ENCODE measurements at places on chromosomes 12 and 14. TPM values are rescaled to one million over a fixed set of nuclear protein-coding genes. Genes with fewer than 3 reads are reported as not detected.

DNA sequence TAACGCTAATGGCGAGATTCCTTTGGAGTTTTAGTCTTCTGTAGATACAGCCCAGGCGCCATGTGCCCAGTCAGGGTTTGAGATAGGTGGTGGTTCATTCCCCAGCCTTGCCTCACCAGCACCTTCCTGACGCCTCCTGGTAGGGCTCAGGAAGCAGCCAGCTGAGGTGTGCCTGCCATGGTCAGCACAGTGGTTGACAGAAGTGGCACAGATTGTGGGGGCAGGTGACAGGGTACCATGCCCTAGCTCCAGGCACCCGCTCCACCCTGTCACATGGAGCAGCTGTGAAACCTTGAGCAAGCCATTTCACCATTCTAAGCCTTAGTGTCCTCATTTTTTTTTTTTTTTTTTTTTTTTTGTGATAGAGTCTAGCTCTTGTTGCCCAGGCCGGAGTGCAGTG, 45.6 kb downstream of the EVL start:
- peaks cover 3% of the 10 kb centered on the region for H3K36me3 ChIP-seq
- H3K4me3 ChIP-seq, result no peak overlapping the region
- H3K27me3 ChIP-seq, result no peaks in the 10 kb centered on the region
- DNase-seq, result no peak

JAG2 gene
- 3.8 TPM for total RNA-seq

GRCh38 chr12:89179983-89180382, 172.3 kb downstream of the DUSP6 start:
- peaks cover 4% of the 10 kb centered on the region for H3K4me1 ChIP-seq
- no peak overlapping the region for H3K27ac ChIP-seq
- no peak overlapping the region for H3K4me3 ChIP-seq
- H3K27me3 ChIP-seq, result no peaks in the 10 kb centered on the region
- no peaks in the 10 kb centered on the region for H3K36me3 ChIP-seq

GRCh38 chr12:94535510-94535921, 75.8 kb upstream of the CEP83 start:
- H3K4me3 ChIP-seq, result no peak overlapping the region
- peak overlapping the region; percentile 84 for H3K27ac ChIP-seq
- peaks cover 31% of the 10 kb centered on the region for H3K4me1 ChIP-seq
- no peaks in the 10 kb centered on the region for H3K27me3 ChIP-seq
- H3K36me3 ChIP-seq, result no peaks in the 10 kb centered on the region

DNA sequence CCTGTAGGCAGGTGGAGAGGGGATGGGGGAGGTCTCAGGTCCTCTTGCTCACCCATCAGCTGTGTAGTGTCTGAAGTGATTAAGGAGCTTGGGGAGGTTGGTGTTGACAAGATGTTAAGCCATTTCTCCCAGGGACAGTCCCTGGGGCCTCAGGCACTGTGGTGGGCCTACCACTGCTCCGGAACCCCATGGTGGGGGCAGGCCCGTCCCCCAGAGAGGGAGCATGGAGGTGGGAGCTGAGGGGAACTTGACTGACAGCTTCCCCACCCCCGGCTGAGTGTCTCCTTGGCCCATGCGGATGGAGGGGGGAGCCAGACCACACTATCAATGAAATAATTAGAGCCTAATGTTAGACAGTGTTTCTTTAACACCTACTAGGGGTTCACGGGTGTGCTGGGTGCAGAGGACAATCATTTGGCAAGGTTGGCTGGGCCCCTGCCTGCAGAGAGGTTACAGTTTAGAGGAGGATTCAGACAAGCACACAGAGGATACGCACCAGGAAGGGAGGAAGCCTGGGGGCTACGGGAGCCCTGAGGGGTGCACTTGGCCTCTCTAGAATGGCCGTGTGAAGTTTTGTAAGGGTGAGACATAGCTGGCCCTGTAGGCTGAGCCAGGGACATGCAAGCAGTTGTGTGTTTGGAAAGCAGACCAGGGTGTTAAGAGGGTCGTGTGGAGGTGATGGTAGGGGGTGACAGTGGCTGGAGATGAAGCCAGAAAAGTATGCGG, 19.3 kb upstream of the KRT80 start:
- H3K27ac ChIP-seq, result no peak overlapping the region
- H3K36me3 ChIP-seq, result no peaks in the 10 kb centered on the region
- no peak overlapping the region for H3K4me3 ChIP-seq
- peaks cover 13% of the 10 kb centered on the region for H3K4me1 ChIP-seq
- H3K27me3 ChIP-seq, result peaks cover 28% of the 10 kb centered on the region
- DNase-seq, result no peak

DNA sequence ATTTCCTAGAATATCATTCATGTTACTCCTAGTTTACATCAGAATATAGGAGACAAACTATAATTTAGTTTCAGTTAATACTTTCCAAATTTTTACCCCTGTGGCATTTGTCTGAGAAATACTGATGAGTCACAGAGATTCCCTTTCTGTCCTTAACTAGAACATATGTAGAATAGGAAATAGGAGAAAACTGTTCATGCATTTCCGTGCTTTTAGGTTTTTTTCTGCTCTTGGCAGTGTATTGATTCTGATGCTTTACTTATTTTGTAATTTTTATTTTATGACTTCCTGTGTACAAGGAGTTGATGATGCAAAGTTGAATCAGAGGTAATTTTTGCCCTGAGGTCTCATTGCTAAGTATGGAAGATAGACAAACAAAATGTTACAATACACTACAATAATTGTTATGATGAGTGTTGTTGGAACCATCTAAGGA, 23.0 kb downstream of the MNAT1 start:
- no peak for DNase-seq
- no peak overlapping the region for H3K4me3 ChIP-seq
- H3K36me3 ChIP-seq, result peaks cover 5% of the 10 kb centered on the region
- H3K4me1 ChIP-seq, result peaks cover 39% of the 10 kb centered on the region
- H3K27me3 ChIP-seq, result no peaks in the 10 kb centered on the region

- no peak overlapping the region for H3K27ac ChIP-seq
- H3K36me3 ChIP-seq, result peaks cover 2% of the 10 kb centered on the region
- H3K4me3 ChIP-seq, result no peak overlapping the region
- H3K4me1 ChIP-seq, result peaks cover 8% of the 10 kb centered on the region
- H3K27me3 ChIP-seq, result no peaks in the 10 kb centered on the region
- no peak for DNase-seq
These were observed 92.7 kb downstream of the DIP2B start for GRCh38 chr12:50597200-50598195.

GRCh38 chr12:93127582-93128331, 198.7 kb upstream of the EEA1 start:
- no peaks in the 10 kb centered on the region for H3K36me3 ChIP-seq
- H3K27me3 ChIP-seq, result no peaks in the 10 kb centered on the region
- H3K4me1 ChIP-seq, result peaks cover 13% of the 10 kb centered on the region
- DNase-seq, result no peak
- no peak overlapping the region for H3K4me3 ChIP-seq

- H3K4me3 ChIP-seq, result no peak overlapping the region
- no peak overlapping the region for H3K27ac ChIP-seq
- no peaks in the 10 kb centered on the region for H3K27me3 ChIP-seq
- H3K36me3 ChIP-seq, result peaks cover 20% of the 10 kb centered on the region
- DNase-seq, result no peak
These were observed 40.8 kb downstream of the CCDC92 start for GRCh38 chr12:123931686-123932321.

RGS6 gene
- total RNA-seq, result 5.1 TPM

- no peaks in the 10 kb centered on the region for H3K36me3 ChIP-seq
- H3K27me3 ChIP-seq, result no peaks in the 10 kb centered on the region
- no peaks in the 10 kb centered on the region for H3K4me1 ChIP-seq
- H3K27ac ChIP-seq, result no peak overlapping the region
- no peak overlapping the region for H3K4me3 ChIP-seq
- no peak for DNase-seq
These were observed 88.9 kb downstream of the ESRRB start for GRCh38 chr14:76464856-76465255.

- peaks cover 7% of the 10 kb centered on the region for H3K27me3 ChIP-seq
- H3K4me3 ChIP-seq, result no peak overlapping the region
- DNase-seq, result no peak
These were observed 170.1 kb downstream of the ADGRD1 start for GRCh38 chr12:131123817-131124216.

CFAP54 gene
- total RNA-seq, result 5.9 TPM

KLRD1 gene
- 0.48 TPM for total RNA-seq

DNA sequence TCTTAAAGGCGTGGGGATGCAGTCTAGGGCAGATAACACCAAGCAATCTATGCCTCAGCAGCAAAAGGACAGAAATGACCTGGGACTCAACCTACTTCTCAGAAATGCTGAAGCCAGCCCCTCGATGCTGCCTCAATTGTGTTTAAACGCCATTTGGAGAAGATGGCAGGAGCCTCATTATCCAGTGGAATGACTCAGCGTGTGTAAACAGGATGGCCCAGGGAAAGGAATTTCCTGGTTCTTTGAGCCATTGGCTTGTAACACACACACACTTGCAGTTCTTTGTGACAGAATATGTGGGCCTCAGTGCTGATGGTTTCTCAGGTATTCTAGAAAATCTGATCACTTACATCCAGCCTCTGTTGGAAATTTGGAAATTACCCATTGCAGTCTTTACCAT, 154.3 kb downstream of the NTF3 start:
- DNase-seq, result no peak
- peaks cover 3% of the 10 kb centered on the region for H3K4me1 ChIP-seq
- no peaks in the 10 kb centered on the region for H3K36me3 ChIP-seq
- peaks cover 19% of the 10 kb centered on the region for H3K27me3 ChIP-seq

- peaks cover 2% of the 10 kb centered on the region for H3K27me3 ChIP-seq
- no peaks in the 10 kb centered on the region for H3K4me1 ChIP-seq
- no peak for DNase-seq
- no peak overlapping the region for H3K27ac ChIP-seq
- no peak overlapping the region for H3K4me3 ChIP-seq
These were observed 21.9 kb upstream of the MAP3K9 start for GRCh38 chr14:70830998-70831781.

DNA sequence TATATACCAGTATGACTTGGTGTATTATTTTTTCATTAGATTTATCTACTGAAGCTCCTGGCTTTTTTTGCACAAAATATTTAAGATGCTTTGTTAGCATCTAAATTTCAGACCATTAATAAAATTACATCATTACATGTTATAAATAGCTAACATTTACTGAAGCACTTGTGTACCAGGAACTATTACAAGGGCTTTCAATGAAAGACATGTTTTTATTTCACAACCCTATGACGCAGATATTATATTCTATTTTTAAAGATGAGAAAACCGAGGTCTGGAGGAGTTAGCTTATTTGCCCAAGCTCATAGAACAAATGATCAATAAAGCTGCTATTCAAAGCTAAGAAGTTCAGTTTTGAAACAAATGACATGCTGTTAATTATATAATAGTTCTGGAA, 420.4 kb upstream of the DCN start:
- H3K27ac ChIP-seq, result no peak overlapping the region
- H3K36me3 ChIP-seq, result peaks cover 2% of the 10 kb centered on the region
- no peak for DNase-seq
- peaks cover 3% of the 10 kb centered on the region for H3K4me1 ChIP-seq

DNA sequence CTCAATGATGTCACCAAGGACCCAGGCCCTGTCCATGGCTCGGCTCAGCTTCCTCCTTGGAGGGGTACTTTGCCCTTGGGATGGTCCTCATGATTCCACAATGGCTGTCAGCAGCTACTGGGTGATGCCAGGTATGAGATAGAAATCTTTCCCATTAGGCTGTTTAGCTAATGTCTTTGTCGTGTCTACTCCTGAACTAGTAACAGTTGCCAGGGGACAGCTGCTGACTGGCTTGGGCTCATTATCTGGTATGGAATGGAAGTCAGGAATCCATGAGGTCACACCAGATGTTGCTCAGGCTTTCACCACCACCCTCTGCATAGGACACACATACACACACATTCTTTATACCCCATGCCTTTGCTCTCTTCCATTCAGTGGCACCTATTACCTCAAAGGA, 9.2 kb downstream of the PRPH start:
- peaks cover 34% of the 10 kb centered on the region for H3K27me3 ChIP-seq
- no peak overlapping the region for H3K27ac ChIP-seq
- DNase-seq, result no peak
- H3K4me3 ChIP-seq, result no peak overlapping the region
- no peaks in the 10 kb centered on the region for H3K36me3 ChIP-seq

SLC22A17 gene
- total RNA-seq, result 26.2 TPM

DNA sequence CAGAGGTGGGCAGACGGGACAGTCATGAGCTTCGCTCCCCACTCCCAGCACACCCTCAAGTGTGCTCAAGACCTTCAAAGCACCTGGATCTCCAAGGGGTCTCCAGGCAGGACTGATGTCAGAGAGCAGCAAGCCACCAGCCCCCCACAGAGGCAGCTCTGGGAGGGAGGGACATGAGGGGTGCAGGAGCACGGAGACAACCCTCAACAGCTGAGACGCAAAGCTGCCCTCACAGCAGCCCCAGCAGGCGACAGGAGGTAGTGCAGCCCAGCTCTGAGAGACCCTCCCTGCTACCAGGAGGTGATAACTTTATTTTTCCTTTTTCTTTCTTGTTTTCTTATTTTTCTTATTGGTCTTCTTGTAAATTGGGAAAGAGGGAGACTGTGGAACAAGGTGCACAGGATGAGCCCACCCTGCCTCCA, 17.9 kb downstream of the SIVA1 start:
- no peak overlapping the region for H3K27ac ChIP-seq
- H3K4me3 ChIP-seq, result no peak overlapping the region
- H3K36me3 ChIP-seq, result peaks cover 27% of the 10 kb centered on the region
- peaks cover 21% of the 10 kb centered on the region for H3K4me1 ChIP-seq

VIPAS39 gene
- 33.7 TPM for total RNA-seq

DNA sequence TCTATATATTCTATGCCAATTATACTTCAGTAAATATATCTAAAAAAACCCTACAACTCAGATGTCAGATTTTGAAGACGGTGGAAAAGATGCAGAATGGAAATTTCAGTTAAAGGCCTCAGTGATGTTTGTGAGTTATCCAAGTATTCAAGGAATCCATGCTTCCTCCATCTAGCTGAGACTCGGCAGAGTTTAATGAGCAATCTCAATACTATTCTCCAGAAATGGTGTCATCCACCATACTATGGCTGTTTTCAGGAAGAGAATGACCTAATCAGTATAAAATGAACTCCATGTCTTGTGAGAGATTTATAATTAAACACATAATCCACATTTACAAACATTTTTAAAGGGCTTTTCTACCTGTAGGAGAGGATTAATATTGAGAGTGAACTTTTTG, 66.0 kb downstream of the KLHL28 start:
- no peak for DNase-seq
- H3K27ac ChIP-seq, result no peak overlapping the region
- H3K4me3 ChIP-seq, result no peak overlapping the region

- no peak for DNase-seq
- H3K27me3 ChIP-seq, result no peaks in the 10 kb centered on the region
- no peaks in the 10 kb centered on the region for H3K36me3 ChIP-seq
- H3K27ac ChIP-seq, result peak overlapping the region; percentile 71
- peak overlapping the region; percentile 1 for H3K4me3 ChIP-seq
These were observed 187.7 kb downstream of the PHETA1 start for GRCh38 chr12:111181143-111181726.

GRCh38 chr12:95321516-95322246, 104.1 kb downstream of the VEZT start:
- H3K27me3 ChIP-seq, result no peaks in the 10 kb centered on the region
- no peaks in the 10 kb centered on the region for H3K36me3 ChIP-seq
- peaks cover 51% of the 10 kb centered on the region for H3K4me1 ChIP-seq
- H3K27ac ChIP-seq, result peak overlapping the region; percentile 71
- H3K4me3 ChIP-seq, result no peak overlapping the region
- DNase-seq, result no peak

ARHGAP9 gene
- total RNA-seq, result 2.8 TPM

IL26 gene
- not detected for total RNA-seq

GYS2 gene
- not detected for total RNA-seq

IL22 gene
- not detected for total RNA-seq

GPR84 gene
- total RNA-seq, result not detected

- H3K36me3 ChIP-seq, result no peaks in the 10 kb centered on the region
- DNase-seq, result peak; percentile 34
- H3K4me3 ChIP-seq, result peak overlapping the region; percentile 7
- H3K4me1 ChIP-seq, result peaks cover 27% of the 10 kb centered on the region
- H3K27ac ChIP-seq, result peak overlapping the region; percentile 85
These were observed 39.3 kb downstream of the CCDC177 start for GRCh38 chr14:69535230-69535848.

Measured in progenitor cell of endocrine pancreas (in vitro differentiated cells).